ENCODE measurements at places on chromosomes 6 and 20. TPM values are rescaled to one million over a fixed set of nuclear protein-coding genes. Genes with fewer than 3 reads are reported as not detected.

IMPG1 gene
- total RNA-seq = not detected

BTN1A1 gene
- not detected for total RNA-seq

NMBR gene
- total RNA-seq = not detected

CPNE5 gene
- total RNA-seq = 7.8 TPM

ENPP3 gene
- 16.6 TPM for total RNA-seq

GRCh38 chr20:63759377-63759901 is 19.9 kb downstream of the SLC2A4RG start:
- DNase-seq = no peak

- no peak for DNase-seq
Measured at GRCh38 chr6:44500074-44500473, 112.6 kb downstream of the CDC5L start.
